ENCODE measurements at places on chromosomes 5 and 9.

- no peak for DNase-seq
Observed at GRCh38 chr5:178349075-178349511, 116.5 kb upstream of the PHYKPL start.

GRCh38 chr5:82889088-82889487 is 188.1 kb downstream of the TMEM167A start:
- no peak for DNase-seq

- DNase-seq: no peak
Observed at GRCh38 chr9:91503673-91504081, 80.0 kb upstream of the NFIL3 start.

GRCh38 chr5:171593401-171593800 is 174.0 kb downstream of the FGF18 start:
- DNase-seq: no peak

DNA sequence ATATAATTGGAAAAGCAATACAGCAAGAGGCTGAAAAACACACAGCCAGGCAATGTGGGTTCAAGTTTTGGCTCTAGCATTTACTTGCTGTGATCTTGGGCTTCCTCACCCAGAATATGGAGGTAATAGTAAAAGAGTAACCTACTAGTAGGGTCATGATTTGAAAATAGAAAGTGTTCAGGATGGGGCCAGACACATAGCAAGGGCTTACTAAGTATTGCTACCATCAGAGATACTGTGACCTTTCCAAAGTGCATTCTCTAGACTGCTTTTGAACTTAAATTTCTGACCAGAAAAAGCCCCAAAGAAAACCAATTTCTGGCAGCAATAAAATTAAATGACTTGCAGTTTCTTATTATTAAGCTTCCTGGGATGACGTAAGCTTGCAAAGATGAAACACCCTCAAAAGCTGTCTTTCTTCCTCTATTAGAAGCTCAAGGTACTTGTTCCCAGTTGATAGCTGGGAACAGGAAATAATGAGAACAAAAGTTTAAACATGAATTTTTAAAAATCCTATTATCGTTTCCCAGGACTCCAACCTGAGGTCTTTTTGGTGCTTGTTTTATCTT is 20.3 kb downstream of the SLC45A2 start:
- no peak for DNase-seq
